ENCODE measurements at places on chromosomes 2 and 18.

DNA sequence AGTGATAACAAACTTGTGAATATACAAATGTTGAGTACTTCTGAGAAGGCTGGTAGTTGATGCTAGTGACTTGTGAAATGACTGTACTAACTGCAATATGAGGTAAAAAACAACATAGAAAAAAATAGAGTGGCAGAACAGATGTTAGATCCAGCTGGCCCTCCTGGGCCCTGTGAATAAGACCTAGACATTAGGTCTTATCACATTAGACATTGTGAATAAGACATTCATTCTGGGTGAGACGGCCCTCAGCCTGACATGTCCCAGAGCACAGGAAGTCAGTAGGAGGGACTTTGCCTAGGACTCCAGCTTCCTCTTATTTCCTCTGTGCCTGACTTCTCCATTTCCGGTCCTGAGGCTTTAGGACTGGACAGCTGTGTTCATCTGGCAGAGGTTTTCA lies 22.9 kb downstream of the DOK1 start:
- DNase-seq, result no peak

GRCh38 chr2:121372721-121373353 lies 87.8 kb upstream of the TFCP2L1 start:
- DNase-seq, result no peak

DNA sequence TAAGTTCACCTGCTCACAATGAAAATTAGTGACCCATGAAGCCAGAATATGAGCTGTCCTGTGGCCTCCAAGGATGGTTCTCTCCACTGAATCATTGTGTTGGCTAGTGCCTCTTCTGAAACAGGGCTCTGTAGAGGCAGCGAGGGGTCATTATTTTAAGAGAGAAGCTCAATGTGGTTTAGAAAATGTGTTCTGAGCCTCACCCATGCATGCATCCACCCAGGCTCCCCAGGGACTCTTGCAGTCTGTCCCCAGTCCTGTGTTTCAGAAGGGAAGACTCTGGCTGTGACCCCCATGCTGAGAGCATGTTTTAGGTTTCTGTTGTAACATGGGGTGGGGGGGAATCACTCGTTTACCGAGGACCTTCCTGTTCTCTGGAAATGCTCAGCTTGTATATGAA lies 135.2 kb downstream of the RNF144A start:
- DNase-seq, result no peak

GRCh38 chr2:54411801-54412354 lies 44.2 kb upstream of the SPTBN1 start:
- no peak for DNase-seq

GRCh38 chr2:160932960-160933359 lies 227.3 kb upstream of the TANK start:
- no peak for DNase-seq

DNA sequence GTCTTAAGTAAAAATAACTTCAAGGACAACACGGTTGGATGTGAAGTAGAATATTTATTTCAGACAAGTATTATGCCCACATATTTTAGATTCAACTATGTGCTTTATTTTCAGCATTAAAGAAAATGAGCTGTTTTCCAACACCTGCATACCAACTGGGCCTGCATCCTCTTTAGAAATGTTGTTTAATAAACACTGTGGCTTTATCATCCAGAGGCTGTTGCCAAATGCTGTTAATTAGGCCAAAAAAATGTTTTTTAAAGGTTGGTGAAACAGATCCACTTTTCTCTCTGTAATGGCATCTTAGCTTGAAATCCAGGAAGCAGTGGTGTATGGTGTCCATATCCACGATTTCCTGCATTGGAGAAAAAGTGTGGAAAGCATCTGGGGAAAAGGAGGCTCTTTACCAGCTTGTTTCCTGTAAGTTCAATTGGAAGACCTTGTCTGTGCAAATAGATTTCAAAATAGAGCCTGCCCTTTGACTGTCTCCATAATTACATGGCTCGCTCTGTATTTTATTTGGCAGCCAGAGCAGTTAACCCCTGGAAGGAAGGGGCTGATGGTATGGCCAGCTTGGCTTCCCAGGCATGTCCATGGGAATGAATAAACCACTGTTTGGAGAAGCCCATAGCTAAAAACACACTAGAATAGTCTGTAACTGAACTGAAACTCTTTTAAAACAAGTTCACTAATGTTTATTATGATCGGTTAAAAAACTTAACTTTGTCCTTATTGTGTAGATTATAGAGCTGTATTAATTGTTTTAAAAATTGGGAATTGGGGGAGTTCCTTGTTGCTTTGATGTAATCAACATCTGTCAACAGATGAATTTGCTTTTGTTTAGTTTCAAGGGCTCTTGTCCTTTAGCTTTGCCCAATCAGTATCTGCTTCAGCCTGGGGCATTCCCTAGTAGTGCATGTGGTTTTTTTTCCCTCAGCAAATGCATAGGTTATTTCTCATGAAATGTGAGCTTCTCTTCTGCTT lies 33.0 kb upstream of the DLX1 start:
- no peak for DNase-seq

GRCh38 chr2:67514515-67514914 lies 117.4 kb downstream of the ETAA1 start:
- no peak for DNase-seq

All from spinal cord (tissue), 10 donors.